Activated CD8-positive, alpha-beta memory T cell treated with anti-CD3 and anti-CD28 coated beads for 1 hour (primary cell): ENCODE measurements at places on chromosomes 11 and 22.

DNA sequence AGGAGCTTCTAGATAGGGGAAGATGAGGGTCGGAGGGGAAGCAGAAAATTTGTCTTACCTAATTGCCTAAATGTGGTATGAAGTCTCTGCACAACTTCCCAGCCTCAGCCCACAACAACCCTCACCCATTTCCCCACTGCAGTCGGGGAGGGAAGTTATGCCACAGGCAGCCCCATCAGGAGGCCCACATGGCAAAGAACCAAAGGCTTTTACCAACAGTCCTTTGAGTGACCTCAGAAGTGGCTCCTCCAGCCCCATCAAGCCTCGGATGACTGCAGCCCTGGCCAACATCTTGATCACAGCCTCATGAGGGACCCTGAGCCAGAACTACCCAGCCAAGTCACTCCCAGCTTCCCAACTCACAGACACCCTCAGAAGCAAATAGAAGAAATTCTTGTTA lies 54.8 kb downstream of the CHST1 start:
- no peak for DNase-seq

DNA sequence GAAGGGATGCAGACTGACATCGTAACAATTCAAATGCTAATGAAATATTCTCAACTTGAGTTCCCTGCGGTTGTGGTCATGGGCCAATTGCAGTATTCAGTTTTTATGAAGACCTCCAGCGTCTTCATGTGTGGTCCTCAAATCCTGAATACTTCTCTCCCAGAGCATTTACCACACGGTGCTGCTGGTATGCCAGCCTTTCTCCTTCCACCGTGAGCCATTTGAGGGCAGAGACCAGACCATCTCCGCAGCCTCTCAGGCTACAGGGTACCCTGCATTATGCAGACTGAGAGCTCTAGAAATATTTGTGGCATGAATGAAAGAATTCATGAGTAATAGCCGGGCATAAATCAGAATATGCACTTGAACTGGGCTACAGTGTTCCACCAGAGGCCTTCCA lies 289.7 kb downstream of the ST3GAL4 start:
- no peak for DNase-seq

DNA sequence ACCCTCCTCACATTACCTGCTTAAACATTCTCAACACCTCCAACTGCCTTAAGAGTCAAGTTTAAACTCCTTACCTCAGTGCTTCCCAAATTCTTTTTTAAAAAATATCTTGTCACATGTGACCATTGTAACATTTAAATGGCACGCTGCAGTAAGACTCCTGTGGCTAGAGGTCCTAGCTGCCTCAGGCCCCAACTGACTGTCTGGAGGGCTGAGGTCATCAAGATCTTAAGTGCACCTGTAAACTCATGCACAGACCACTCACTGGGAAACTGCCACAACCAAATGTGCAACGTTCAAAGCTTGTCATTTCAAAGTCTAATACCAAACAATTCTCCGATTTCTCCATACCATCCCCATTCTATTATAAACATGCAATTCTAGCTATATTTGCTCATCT lies 16.4 kb upstream of the CCDC34 start:
- no peak for DNase-seq

DNA sequence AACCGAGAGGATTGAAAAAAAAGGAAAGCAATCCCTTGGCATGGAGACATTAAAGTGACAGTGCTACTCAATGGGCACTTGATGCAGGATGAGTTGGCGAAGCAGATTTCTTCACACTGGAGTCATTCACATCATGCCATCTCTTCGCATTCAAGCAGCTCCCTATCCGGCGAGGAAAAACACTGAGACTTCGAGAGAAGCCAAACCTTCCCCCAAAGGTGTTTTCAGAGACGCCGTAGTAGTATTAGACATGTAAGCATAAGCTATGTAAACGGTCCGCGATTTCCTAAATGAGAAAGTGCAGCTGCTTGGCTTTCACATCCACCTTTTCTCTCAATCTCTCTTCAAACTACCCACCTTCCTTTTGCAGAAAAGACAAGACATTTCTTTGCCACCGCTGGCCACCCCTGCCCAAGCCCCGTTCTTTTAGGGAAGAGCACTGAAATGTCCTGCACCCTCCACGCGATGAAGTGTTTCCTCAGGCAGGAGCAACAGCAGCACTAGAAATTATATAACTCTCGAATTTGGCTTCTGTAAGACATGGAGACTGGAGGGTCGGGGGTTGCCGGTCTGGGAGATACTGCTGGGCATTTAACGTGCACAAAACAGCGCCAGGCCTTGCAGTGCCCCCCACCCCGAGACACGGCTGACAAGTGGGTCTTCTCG lies at the start of gene DLG2:
Gene DLG2, minus strand, starts transcription at position 13 of the 666 bp plus-strand sequence.
- DNase-seq: no peak

GRCh38 chr22:35638410-35638809 lies 9.8 kb upstream of the APOL6 start:
- no peak for DNase-seq

DNA sequence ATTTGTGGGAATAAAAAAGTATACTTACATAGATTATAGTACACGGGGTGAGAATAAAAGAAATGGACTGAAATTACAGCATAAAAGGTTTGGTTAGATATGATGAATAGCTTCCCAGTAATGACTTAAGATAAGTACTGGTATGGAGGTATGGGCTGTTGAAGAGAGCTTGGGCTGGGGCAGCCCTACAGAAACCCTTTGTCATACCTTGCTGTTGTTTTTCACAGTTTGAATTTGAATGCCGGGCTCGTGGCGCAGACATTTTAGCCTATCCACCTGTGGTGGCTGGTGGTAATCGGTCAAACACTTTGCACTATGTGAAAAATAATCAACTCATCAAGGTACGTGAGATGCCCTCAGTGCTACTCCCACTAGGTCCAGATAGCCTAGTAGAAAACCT lies 42.3 kb upstream of the RBX1 start:
- no peak for DNase-seq

- no peak for DNase-seq
Measured at GRCh38 chr22:28043266-28043665, 124.2 kb upstream of the PITPNB start.

GRCh38 chr22:34808618-34809017 lies 257.3 kb upstream of the ISX start:
- DNase-seq: no peak

- DNase-seq: no peak
Measured at GRCh38 chr11:64502634-64503033, 88.4 kb upstream of the SLC22A12 start.

DNA sequence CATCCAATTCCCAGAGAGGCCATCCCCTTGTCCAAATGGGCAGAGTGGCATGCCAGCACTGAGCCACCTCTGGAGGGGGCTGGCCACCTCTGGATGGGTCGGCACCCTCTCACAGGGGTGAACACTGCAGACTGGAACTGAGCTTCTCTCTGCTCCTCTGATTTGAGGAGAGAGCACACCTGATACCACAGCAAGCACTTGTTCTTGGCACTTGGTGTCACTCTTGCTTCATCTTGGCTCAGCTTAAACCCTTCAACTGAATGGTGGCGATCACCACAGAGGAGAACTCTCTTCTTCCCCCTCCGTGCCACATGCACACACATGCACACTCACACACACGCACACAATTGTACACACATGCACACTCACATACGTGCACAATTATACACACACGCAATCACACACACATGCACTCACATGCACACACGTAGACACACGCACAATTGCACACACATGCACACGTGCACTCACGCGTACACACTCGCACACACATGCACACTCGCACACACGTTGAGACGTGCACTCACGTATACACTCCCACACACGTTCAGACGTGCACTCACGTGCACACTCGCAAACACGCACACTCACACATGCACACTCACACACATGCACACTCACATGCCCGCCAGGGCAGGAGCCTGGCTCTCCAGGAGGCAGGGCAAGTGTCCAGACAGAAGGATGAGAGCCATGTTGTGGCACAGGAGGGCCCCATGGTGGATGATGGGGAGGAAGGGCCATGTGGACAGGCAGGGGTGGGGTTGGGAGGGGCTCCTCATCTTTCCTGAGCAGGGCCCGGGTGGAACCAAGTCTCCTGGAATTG lies 23.4 kb downstream of the OVOL1 start:
- DNase-seq: no peak

- DNase-seq: no peak
Measured at GRCh38 chr11:43021466-43021865, 290.3 kb upstream of the API5 start.

DNA sequence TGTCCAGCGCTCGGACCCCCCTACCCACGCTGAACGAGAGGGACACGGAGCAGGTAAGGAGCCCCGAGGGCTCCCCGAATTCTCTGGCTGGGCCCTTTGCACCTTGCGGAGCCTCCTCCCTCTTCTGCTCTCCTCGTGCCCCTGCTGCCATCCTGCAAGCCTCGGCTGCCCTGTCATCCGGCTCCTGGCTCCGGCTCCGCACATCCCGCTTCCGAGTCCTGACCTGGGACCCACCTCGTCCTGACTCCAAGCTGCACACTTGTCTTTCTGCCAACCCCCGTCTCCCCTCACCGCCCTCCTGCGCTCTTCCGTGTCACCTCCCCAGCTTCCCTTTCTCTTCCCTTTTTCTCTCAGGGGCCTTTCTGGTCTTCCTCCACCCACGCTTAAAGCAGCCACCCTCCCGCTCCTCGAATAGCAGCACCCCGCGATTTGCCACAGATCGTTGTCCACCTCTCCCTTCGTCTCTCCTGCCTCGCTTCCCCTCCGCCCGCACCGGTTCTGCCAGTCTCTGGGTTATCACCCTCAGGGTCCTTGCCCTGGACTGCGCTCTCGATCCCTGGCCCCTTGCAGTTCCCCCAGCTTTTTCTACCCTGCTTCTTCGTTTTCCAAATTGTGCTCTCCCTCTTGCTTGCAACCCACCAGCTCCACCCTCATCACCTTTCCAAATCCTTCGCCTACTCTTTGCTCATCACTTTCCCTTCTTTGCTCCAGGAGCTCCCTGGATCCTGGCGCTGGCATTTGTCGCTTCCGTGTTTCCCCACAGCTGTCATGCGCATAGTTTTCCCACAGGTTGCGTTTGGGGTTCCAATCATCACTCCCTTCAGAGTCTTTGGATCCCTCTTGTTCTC lies 822 bp downstream of the MARK2 start:
- DNase-seq: no peak

DNA sequence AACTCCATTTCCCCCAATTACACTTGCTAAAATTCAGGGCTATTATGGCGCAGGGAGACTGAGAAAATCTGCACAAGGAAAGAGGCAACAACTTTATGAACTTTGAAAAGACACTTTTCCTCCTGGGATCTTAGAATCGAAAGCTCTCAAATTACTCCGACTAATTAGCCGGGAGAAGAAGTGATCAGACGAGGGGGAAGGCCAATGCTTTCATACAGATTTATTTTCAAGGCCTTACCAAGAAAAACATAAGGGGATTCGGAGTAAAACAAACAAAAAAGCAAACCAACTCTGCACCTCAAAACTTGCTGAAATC lies 1.6 kb downstream of the PAX6 start:
- DNase-seq: no peak

DNA sequence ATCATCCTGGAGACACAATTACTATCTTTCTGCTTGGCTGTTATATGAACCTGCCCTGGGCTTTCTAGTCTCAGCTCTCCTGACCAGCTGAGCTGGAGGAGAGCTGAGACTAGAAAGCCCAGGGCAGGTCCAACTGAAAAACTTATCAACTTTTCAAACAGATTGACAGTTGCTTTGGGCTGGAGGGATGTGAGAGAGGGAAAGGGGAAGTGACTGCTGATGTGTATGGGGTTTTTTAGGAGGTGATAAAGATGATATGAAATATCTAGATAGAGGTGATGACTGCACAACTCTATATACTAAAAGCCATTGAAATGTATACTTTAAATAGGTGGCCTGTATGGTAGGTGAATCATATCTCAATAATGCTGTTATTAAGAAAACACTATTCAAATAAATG lies 60.2 kb upstream of the CHRM4 start:
- DNase-seq: no peak

DNA sequence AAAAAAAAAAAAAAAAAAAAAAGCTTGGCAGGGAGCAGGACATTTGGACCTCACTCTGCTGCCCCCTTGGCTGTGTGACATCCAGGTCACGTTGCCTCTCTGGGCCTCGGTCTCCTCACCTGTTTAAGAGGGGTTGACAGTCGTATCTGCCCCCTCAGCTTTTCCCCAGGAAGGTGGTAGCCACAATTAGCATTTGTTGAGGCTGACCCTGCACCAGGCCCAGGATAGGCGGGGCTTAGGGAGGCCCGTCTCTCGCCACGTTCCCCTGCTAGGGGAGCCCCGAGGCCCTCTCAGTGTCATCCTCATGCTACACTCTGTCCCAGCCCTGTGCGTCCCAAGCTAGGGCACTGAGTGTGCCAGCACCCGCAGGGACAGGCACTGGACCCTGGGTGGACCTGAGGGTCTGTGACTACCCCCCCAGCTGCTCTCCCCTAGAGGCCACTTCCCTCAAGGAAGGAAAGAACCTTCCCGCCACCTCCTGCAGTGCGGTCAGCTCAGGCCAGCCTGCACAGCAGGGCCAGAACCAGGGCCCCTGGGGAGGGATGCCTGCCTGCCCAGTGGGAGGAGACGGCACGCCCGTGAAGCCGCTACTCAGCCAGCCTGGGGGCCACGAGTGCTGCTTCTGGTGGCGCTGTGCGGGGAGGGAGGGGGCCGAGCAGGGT lies 38.5 kb upstream of the PPARA start:
- no peak for DNase-seq

DNA sequence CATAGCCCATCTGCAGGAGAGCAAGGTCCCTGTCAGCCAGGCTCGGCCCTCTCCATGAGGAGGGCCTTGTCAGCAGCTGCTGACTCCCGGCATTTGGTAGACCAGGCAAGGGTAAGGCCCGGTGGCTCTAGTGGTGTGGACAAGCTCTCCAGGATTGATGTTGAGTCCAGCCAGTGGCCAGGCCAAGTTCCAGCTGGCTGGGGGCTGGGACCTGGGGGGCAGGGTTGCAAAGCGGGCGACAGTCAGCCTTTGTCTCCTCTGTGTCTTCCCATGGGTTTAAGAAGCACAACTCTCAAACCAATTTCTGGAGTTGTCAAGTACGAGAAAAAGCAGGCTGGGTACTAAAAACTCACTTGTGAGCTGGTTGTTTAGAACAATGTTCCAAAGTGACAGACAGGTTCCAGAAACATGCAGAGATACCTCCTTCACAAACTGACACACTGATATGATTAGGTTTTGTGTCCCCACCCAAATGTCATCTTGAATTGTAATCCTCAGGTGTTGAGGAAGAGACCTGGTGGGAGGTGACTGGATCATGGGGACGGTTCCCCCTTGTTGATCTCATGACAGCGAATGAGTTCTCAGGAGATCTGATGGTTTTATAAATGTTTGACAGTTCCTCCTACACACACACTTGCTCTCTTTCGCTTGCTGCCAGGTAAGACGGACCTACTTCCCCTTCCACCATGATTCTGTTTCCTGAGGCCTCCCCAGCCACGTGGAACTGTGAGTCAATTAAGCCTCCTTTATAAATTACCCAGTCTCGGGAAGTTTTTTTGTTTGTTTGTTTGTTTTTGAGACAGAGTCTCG lies 52.3 kb upstream of the SERPIND1 start:
- DNase-seq: no peak
